ENCODE measurements at places on chromosomes 2 and 18.
A peak's percentile ranks its signal among the peaks of the same experiment; 100 is the strongest.

- no peak for DNase-seq
Measured at GRCh38 chr2:175805442-175806124, 196.5 kb downstream of the LNPK start.

GRCh38 chr2:233912691-233913423 is 4.3 kb upstream of the TRPM8 start:
- DNase-seq: peak; percentile 3

GRCh38 chr18:5884375-5884774 is 10.9 kb downstream of the TMEM200C start:
- no peak for DNase-seq

DNA sequence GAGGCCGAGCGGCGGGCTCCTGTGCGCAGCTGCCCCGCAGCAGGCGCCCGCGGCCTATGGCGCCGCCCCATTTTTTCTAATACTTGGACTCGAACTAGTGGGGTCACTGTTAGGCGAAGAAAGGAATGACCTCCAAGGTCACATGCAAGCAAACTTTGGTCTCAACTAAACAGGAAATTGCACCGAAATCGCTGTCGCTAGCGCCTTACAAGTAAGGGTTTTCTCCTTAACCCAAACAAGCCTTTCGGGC is 339 bp downstream of the ACAA2 start:
- peak; percentile 11 for DNase-seq

DNA sequence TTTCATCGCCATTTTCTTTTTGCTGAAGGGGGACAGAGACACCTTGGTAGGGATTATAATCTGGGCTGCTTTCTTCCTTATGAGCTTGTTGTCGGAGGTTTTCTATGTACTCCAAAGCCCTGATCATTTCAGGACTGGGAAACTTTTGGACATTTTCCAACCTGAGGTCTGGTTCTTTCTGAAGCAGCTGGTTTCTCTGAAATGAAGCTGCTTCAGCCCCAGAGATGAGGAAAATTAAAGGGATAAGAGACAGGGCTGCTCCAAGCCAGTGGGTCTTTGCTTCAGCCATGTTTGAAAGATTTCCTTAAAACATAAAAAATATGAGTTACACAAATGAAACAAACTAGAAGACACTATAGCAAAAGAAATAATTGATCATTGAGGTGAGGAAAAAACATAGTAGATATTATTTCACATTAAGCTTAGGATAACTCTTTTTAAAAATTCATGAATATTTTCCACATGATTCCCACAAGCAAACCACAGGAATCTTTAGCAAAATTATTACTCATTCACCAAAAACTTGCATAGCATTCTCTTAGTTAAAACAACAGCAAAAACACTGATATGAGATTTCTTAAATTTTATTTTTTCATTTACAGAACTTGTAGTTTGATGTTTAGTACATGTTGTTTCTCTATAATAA is 3.0 kb downstream of the SCG2 start:
- DNase-seq: peak; percentile 72

GRCh38 chr2:78676921-78677696 is 348.4 kb upstream of the REG3G start:
- no peak for DNase-seq

- no peak for DNase-seq
Measured at GRCh38 chr18:62524440-62525200, 1.8 kb downstream of the ZCCHC2 start.

- DNase-seq: no peak
Measured at GRCh38 chr2:226151157-226151556, 648.5 kb downstream of the IRS1 start.

DNA sequence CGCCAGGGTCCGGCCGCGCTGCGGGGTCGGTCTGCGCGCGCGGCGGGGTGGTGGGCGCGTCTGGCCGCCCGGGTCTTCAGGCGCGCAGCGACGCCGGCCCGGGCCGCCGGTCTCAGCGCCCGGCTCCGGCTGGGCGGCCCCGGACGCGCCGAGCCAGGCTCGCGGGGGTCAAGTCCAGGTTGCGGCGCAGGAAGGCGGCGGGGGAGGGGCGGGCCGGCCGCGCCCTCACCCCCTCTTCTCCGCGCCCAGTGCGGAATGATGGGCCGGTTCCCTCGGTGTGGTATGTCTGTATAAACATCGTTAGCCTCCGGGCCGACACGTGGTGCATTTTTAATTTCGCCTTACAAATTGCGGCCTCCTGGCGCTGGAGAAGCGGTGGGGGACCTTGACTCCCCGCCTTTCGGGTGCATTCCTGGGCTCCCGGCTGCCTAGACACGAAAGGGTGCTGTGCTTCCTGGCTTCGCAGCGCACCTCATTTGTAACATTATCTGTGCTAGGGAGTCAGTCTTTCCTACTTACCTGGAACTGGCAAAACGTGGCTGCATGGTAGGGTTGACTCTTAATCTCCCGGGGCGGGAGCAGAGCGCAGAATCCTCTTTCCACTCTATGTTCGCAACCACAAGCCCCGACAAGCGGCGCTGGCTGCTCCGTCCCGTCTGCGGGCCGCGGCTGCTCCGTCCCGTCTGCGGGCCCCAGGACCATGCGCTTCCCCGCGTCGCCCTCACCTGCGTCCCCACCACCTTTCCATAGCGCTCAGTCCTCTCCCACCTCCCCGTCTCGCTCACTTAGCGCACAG is 69.0 kb downstream of the CTAGE1 start:
- DNase-seq: no peak

- no peak for DNase-seq
Measured at GRCh38 chr2:189439342-189439741, 1.9 kb upstream of the WDR75 start.

GRCh38 chr2:147420947-147421675 is 423.7 kb upstream of the ACVR2A start:
- no peak for DNase-seq

DNA sequence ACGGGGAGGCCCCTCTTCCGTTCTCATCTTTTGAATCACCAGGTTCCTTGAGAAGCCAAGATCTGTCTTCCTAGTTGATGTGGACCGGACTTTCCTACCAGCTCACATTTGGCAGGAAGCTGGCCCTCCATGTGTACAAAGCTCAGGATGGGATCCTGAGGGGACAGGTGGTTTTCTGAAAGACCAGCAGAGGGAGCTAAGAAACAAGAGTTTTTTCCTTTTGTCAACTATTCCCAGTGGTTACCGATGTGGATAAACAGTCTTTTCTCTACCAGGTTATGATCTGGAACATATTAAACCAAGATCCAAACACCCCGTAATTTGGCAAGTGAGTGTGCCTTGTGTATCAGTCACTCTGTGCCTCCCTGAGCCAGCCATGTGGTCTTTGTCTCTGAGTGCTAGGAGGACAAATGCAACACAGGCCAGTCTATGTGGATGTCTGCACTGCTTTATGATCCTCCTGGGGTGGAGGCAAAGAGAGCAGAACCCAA is 25.1 kb upstream of the ARHGAP25 start:
- DNase-seq: peak; percentile 22
